Effector CD4-positive, alpha-beta T cell (primary cell): ENCODE measurements at places on chromosomes 7 and 10.

DNA sequence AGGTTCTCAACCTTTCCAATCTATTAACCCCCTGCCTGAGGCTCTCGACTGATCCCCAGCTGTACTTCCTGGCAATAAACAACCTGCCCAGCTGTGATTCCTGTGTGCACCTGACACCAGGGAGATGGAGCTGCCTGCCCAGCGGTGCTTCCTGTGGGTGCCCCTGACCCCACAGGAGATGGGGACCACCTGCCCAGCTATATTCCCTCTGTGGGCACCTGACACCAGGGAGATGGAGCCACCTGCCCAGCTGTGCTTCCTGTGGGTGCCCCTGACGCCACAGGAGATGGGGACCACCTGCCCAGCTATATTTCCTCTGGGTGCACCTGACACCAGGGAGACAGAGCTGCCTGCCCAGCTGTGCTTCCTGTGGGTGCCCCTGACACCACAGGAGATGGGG lies 184.0 kb downstream of the DIP2C start:
- DNase-seq = no peak

DNA sequence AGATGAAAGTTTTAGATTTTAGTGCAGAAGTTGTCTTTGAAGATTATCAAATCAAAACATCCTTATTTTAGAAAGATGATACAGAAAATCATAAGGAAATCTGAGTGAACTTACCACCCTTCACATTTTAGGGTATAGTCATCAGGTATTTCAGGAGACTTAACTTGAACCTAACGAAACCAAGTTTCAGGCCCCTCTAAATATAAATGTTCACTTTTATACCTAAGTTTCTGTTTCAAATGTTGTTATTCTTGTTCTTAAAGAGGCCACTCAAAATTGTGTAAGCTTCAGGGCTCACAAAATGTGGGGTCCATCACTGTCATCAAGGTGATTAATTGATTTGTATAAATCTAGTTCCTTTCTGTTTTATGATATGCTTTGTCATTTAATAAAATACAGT lies 216.2 kb downstream of the KIAA1217 start:
- DNase-seq = no peak

DNA sequence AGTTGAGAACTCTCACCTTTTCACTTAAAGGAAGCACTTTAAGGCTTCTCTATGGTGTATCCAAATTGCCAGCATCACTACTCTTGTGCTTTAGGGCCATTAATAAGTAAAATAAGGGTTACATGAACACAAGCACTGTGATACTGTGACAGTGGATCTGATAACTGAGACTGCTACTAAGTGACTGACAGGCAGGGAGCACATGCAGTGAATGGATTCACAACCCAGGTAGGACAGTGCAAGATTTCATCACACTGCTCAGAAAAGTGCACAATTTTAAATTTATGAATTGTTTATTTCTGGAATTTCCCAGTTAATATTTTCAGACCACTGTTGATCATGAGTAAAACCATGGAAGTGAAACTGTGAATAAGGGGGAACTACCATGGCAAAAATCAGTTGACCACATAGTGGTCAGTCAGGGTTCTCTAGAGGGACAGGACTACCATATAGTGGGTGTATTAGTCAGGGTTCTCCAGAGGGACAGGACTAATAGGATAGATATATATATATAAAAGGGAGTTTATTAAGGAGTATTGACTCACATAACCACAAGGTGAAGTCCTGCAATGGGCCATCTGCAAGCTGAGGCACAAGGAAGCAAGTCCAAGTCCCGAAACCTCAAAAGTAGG lies 20.9 kb upstream of the CYP51A1 start:
- DNase-seq = no peak

DNA sequence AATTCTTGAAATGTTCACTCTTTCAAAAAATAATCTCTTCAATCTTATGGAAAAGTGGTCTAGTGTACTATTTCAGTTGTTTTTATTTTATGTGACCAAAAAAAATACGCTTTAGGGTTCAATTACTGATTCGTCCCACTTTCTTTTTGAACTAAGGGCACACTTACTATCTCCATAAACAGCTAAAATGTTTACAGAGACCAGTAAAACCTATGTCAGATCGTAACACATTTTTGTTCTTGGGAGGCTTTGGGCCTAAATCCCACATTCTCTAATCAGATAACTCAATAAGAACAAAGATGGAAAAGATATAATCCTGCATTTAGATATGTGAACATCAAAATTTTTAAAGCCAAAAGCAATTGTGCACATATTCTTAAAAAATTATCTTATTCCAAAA lies 29.8 kb upstream of the EPC1 start:
- no peak for DNase-seq

DNA sequence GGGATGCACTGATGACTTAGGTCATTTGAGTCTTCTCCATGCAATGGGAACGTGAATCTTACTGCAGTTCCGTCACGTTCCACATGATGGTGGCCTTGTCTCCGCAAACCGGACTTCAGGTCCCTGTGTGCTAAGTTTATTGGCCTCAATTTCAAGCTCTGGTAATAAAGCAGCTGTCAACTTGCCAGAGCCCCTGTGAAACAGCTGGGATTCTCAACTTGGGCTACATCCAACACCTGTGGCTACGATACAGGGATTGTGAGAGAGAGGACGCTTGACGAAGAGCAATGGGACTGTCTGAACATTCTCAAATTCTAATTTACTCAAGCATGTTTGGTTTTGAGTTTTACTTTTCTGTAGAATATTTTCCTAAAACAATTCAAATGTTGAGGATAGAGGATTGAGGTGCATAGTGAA lies 174.2 kb downstream of the PTN start:
- no peak for DNase-seq

DNA sequence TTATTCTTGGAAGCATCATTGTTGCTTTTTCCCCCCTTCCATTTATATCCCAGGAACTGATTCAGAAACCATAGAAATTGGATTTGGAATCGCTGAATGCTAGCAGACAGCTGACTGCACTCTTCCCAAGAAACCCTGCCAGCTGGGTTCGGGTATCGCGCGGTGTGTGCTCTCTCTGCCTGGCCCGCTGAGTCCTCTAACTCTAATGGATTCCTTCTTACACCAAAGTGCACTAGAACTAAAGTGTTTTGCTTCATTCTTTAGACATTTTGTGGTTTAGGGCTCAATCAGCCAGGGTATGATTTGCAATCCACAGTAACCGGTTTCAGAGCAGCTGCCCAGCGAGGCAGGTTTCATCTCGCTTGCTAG lies 92.2 kb downstream of the EGFR start:
- no peak for DNase-seq

GRCh38 chr10:29542723-29543122 lies 92.0 kb downstream of the SVIL start:
- DNase-seq = no peak

DNA sequence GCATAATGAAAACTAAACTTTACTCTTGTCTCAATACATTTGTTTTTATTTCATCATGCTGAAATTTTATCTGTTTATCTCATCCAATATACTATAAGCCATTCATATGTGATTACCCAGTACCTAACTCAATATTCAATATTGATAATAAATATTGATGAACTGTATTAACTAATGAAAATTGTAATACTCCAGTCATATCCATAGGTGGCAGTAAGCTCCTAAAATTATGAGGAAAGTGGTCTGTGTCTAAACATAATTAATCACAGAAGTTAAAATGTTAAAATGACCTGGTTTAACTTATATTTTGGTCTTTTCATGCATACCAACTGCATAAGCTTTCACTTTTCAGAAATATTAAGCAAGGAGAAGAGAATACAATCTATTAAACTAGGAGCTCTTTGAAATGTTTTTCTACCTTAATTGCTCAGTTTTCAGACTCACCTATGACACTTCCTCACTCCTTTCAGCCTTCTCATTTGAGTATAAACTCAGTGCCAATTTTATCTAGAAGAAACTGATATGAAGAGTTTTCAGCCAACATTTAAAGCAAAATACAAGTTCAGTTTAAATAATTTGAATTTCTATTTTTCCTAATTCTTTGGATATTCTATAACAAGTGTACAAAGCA lies 30.5 kb upstream of the VWDE start:
- DNase-seq = no peak

- DNase-seq = no peak
Measured at GRCh38 chr7:24851786-24852185, 94.5 kb upstream of the GSDME start.

DNA sequence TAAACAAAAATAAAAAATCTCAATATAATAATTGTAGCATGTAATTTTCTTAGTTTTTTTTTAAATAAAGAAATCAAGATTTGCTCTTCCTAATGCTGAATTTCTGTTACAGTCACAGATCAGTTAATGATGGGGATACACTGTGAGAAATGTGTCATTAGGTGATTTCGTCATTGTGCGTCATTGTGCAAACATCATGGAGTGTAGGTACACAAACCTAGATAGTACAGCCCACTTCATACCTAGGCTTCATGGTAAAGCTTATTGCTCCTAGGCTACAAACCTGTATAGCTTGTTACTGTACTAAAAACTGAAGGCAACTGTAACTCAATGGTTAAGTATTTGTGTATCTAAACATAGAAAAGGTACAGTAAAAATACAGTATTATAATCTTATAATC lies 74.4 kb upstream of the LSM8 start:
- DNase-seq = no peak

- DNase-seq = no peak
Measured at GRCh38 chr7:43586251-43586900, 3.5 kb downstream of the STK17A start.

GRCh38 chr7:155974186-155974897 lies 162.1 kb upstream of the SHH start:
- no peak for DNase-seq

GRCh38 chr7:30932562-30932961 lies 20.9 kb downstream of the AQP1 start:
- DNase-seq = no peak

DNA sequence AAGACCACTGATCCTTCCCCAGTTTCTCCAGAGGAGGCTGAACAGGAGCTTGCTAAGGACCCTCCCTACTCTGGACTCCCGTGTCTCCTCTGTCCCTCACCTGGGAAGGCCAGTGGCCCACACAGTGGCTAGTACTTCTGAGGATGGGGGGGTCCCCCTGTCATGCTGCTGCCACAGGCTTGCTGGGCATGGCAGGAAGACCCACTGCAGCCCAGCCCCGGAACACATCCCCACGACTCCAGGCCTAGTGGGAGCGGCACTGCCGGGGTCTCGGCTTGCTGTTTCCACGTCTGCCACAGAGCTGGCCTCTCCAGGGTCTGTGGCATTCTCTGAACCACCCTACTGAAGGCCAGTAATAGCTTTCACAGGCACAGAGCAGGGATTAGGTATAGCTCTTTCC lies 25.9 kb upstream of the NPFFR1 start:
- no peak for DNase-seq

DNA sequence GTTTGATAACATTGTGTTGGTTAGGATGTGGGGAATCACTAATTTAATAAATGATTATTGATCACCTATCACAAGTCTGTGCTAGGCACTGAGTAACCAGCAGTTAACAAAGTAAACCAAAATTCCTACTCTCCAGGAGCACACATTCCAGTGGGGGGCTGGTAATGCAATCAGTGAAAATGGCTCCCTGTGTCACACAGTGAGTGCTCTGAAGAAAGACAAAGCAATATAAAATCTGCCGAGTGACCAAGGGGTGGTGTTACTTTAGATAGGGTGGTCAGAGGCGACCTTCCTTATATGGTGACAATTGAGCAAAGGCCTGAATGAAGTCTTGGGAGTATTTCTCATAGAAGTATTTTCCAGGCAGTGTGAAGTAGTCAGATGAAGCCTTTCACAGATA lies 13.6 kb upstream of the SMC3 start:
- no peak for DNase-seq

- DNase-seq = no peak
Measured at GRCh38 chr10:78899996-78900714, 168.6 kb upstream of the ZMIZ1 start.

- no peak for DNase-seq
Measured at GRCh38 chr7:96991546-96992191, 13.7 kb upstream of the DLX6 start.

DNA sequence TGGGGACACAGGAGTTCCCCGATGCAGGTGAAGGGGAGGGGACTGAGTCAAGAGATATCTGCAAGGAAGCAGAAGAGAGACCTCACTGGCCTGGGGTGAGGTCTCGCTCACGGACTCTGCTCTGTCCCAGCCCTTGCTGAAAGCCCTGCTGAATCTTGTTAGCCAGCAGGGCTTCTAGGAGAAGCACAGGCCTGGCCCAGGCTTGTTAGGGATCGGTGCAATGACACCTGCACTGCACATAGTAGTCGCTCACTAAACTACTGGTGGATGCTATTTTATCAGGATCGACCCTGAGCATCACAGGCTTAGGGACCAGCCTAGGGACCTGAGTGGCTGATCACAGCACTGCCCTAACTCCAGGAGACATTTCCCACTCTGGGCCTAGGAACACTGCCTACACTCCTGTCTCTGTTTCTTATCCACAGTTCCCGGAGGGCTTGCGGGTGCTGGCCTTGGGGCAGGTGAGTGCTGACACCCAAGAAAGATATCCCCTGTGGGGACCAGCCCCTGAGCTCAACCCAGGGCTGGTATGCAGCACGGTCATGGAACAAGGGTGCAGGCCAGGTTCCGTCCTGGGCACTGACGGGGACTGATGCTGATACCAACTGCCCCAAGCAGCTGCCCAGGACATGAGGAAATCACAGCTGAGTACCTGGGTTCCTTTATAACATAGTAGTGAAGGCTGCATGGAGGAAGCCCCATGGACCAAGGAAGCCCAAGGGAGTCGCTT lies 13.0 kb downstream of the ELN start:
- no peak for DNase-seq

GRCh38 chr10:81177651-81178244 lies 640.0 kb downstream of the SH2D4B start:
- DNase-seq = no peak
